Upper lobe of right lung (tissue), 1 donor: ENCODE measurements at places on chromosomes 4 and X.

- DNase-seq, result no peak
Observed at GRCh38 chrX:115393271-115393670, 103.8 kb downstream of the LUZP4 start.

DNA sequence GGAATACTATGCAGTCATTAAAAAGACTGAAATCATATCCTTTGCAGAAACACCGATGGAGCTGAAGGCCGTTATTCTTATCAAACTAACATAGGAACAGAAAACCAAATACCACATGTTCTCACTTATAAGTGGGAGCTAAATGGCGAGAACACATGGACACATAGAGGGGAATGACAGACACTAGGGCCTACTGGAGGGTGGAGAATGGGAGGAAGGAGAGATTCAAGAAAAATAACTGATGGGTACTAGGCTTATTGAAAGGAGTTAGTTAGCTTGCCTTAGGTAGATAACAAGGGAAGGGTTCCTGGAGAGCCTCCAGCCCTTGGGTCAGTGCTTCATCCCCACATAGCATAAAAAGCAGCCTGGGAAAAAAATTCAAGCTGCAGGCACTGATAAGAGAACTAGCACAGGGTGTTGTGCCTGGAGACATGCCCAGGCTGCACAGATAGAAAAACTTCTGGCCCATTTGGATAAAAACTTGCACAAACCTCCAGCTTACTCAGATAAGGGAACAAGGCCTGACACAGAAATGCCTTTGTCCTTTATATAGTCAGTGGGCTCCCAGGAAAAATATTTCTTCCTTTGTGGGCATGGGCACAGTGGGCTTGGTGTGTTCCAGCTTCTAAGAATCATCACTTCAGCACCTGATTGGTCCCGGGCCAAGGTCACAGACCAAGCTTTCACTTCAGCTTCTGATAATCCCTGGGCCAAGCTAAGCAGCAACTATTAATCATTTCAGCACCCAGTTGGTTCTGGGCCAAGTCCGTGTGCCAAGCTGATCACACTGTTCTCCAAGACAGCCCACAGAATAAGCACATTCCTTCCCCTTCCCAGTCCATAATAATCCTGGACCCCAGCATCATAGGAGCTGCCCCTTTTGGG is 23.1 kb upstream of the PWWP3B start:
- DNase-seq, result no peak

DNA sequence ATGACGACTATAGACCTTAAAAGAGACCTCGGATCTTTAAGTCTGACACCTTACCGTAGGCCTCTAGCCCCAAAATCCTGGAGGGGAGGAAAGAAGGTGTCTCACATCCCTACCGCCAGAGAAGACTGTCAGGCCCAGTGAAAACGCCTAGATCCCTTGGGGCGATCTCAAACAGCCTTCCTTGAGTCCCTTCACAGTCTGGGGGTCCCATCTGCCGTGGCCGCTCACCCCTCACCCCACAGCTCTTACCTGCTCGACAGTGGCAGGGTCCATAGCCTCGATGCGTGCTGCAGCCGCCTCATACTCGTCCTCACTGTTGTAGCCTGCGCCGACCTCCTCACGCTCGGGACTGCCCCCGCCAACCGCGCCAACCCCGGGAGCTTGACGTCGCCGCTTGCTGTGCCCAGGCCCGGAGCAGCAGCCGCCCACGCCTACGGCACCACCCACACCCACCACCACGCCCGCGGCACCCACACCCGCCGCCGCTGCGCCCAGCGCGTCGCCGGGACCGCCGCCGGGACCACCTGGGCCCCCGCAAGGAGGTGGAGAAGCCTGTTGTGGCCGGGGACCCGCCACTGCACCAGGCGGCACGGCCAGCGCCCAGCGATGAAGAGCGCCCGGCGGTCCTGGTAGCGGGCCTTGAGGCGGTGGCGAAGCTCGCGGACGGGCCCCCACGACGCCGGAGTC is 536 bp downstream of the OTUD5 start:
- peak; percentile 71 for DNase-seq

- no peak for DNase-seq
Observed at GRCh38 chr4:81746773-81747172, 275.1 kb upstream of the RASGEF1B start.

DNA sequence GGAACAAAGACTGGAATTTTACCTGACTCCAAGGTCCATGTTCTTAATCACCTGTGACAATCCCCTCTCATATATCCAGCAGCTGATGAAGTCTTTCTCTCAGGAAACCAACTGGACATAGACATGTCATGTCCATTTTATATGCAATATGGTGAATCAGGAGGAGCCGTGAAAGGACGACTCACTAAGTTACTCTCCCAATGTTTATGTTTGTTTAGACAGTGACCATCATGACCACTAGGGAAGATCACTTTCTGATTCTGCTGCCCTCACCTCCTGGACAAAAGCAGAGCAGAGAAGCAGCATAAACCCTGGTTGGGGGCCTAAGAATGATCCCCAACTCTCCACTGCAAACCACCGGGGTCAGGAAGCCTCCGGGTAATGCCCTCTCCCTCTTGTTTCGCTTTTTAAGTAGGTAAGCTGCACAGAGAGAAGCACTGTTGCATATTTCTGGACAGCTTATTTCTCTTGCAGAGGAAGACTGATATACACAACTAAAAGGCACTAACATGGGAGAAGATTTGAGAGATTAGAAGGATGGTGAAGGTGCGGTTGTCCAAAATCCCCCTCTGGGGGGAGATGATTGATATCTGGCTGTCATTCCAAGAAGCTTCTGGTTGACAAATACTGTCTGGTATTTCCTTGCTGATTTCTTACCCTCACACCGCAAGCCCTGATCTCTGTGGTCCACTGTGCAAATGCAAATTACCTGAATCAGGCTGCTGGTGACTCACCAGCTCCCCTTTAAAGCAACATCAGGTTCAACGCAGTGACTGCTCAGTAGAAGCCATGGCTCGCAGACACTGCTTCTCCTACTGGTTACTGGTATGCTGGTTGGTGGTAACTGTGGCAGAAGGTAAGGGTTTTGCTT is at the start of gene ODAPH:
Gene ODAPH (plus strand): TSS at position 773 of the 871 bp plus-strand sequence. CDS start 17 bp downstream, at position 790.
- no peak for DNase-seq

DNA sequence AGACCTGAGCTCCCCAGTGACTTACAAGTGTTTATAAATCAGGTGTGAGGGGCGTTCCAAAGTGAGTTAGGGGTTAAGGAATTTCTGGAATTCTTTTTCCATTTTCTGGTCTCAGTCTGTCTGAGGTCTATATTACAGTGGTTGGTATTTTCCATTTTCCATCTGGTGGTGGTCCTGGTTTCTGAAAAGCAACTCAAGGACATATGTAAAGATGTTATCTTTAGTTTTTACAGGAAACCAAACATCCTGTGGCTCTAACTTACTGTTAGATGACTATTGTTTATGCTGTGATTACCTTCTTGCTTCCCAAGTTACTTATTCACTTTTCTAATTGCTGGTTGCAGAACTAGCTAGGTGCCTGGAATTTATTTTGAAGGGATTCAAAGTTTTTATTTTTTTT is 53.5 kb upstream of the IL21 start:
- DNase-seq, result no peak

GRCh38 chr4:111842336-111842735 is 302.9 kb upstream of the FAM241A start:
- DNase-seq, result no peak

DNA sequence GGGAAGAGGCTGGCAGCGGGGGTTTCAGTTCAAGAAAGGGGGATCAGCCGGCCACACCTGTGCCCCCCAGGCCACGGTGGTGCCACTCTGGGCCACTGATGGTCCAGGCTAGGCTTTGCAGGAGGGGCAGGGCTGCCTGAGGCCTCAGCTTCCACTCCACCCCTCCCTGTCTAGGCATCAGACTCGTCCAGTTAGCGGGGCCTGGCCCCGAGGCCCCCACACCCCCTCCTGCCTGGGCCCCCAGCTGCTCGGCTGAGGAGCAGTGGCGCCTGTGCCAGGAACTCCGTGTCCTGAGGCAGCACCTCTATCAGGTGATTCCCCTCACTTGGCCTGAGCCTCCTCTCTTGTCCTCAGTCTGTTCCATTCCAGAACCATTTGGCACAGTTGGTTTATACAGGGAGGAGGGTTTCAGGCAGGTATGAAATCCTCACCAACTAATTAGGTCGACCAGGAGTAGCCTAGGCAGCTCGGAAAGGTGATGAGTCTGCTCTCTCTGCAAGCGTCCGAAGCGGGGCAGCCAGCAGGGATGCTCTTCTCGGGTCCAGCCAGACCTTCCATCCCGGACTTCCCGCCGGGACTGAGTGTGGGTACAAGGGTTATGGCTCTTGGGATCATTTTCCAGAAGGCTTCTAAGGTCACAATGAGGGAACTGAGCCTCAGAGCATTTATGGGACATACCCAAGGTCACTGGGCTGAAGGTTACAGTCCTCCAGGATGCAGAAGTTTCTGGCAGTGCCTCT is 2.1 kb downstream of the NSG1 start:
- DNase-seq, result no peak

DNA sequence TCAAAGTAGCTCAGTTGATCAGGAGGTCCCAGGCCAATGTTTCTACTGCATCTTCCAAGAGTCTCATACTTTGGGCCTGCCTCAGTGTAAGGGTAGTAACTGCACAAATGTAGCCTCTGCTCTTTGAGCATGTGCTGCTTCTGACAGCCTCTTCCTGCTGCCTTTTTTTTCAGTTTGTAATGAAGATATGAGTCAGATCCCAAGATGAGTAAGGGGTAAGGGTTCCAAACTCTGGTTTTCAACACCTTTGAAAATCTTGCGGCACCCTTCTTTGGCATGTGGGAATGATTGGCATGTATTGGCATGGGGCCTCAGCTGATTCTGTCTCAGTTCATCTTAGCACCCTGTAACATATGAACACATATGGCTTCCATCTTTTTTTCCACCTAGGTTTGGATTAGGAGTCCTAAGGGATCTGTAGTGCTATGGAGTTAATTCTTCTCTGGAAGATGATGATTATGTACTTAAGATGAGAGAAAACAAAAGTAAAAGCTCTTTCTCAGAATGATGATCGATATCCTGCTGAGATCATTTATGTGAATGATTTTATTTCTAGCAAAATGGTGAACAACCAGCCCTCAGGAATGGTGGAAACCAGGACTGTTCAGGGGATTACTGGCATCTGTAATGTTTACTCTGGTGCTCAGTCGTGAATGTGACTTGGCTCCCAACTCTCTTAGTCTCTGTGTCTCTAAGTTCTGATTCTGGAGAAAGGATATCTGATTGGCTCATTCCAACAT is 118.7 kb upstream of the PRPS2 start:
- no peak for DNase-seq

DNA sequence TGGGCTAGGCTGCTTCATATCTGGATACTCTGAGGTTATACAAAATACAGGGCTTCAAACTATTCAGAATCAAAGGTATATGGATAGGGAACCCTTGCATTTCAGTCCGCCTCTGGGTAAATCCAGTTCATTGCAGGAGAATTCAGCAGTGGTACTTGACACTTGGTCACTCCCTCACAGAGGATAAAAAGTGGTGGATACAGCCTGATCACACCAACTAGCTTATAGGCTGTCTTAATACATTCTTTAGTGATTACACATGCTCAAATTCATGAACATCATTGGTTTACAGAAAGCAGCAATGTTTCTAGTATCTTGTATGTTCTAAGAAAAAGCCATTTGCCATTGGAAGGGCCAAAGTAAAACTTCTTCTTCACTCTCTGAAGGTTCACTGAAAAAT is 104.8 kb upstream of the PDE5A start:
- no peak for DNase-seq

GRCh38 chr4:97582890-97583289 is 560.4 kb downstream of the STPG2 start:
- DNase-seq, result no peak

GRCh38 chr4:54712206-54712605 is 54.4 kb downstream of the KIT start:
- no peak for DNase-seq

- peak; percentile 84 for DNase-seq
Observed at GRCh38 chrX:40107291-40108161, 9.8 kb upstream of the BCOR start.

- no peak for DNase-seq
Observed at GRCh38 chr4:2254665-2255500, 7.0 kb downstream of the MXD4 start.

- DNase-seq, result no peak
Observed at GRCh38 chr4:52548818-52549570, 110.1 kb downstream of the USP46 start.

DNA sequence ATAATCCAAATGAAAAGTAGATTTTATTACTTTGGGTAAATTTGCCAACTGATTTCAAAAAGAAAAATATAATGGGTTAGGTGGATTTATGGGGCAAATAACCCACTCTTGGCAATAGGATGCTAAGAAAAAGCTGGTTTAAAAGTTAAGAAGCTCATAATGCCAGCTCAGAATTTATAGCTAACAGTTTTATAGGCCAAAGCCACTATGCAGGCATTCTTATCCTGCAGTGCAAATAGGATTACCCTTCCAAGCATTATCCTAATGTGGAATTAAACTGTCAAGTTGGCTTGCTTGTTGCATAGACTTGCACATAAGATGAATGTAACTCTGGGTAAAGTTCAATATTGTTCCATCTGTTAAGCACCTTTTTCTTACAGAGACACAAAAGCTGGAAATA is 703.0 kb downstream of the PCDH18 start:
- DNase-seq, result no peak

DNA sequence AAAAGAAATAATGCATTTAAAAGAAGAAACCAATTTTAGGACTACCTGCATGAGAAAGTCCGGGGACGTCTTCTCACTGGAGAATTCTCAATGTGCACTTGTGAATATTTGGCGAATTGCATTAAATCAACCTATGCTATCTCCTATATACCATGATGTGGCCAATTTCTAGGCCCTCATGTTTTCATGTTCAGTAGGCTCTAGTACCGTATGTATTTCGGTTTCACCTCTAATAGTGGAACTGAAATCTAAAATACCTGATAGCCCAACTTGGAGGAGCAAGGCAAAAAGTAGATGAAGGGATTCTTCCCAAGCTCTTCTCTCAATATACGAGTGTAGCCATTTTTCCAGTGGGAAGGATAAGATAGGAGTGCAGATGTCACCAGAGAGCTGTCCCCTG is 11.4 kb upstream of the FGF2 start:
- DNase-seq, result no peak

DNA sequence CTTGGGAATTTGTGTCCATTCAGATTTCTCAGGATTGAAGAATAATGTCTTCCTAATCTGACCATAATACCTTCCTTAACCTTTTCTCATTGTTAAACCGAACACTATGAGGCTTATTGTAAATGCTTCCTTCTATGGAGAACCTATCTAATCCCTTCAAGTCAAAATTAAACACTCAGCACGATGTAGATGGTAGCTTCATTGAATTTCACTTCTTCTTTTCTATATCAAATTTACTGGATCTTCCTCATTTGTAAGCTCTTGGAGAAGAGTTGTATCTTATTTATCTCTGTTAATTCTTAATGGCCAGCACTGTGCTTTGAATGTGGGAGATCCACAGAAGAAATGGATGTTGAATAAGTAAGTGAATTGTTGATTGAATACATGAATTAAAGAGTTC is 109.0 kb upstream of the RAPGEF2 start:
- no peak for DNase-seq

GRCh38 chrX:155215443-155216178 is 649 bp upstream of the VBP1 start:
- no peak for DNase-seq
